ENCODE measurements at places on chromosomes 5 and 9. TPM values are rescaled to one million over a fixed set of nuclear protein-coding genes. Genes with fewer than 3 reads are reported as not detected.

SUSD3 gene
- polyA plus RNA-seq = 0.49 TPM

PPP1R26 gene
- polyA plus RNA-seq = 20.1 TPM

DNA sequence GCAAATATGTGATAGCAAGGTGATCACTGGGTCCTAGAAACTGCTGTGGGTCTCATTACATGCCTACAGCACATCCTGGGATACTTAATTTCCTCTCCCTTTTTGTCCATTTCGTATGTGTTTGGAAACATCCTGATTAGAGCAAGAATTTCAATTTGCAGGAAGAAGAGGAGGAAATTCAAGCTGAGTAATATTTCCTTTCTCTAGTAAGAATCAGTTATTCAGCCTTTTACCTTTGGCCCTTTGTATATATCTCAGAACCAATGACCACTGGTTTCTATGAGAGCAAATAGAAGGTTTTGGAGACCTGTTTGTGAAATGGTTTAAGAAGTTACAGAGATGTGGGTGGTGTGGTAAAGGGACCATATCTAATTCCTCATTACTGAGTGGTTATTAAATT, 171.6 kb downstream of the RMI1 start:
- H3K27me3 ChIP-seq = no peaks in the 10 kb centered on the region
- H3K36me3 ChIP-seq = no peaks in the 10 kb centered on the region
- no peak overlapping the region for H3K27ac ChIP-seq

DNA sequence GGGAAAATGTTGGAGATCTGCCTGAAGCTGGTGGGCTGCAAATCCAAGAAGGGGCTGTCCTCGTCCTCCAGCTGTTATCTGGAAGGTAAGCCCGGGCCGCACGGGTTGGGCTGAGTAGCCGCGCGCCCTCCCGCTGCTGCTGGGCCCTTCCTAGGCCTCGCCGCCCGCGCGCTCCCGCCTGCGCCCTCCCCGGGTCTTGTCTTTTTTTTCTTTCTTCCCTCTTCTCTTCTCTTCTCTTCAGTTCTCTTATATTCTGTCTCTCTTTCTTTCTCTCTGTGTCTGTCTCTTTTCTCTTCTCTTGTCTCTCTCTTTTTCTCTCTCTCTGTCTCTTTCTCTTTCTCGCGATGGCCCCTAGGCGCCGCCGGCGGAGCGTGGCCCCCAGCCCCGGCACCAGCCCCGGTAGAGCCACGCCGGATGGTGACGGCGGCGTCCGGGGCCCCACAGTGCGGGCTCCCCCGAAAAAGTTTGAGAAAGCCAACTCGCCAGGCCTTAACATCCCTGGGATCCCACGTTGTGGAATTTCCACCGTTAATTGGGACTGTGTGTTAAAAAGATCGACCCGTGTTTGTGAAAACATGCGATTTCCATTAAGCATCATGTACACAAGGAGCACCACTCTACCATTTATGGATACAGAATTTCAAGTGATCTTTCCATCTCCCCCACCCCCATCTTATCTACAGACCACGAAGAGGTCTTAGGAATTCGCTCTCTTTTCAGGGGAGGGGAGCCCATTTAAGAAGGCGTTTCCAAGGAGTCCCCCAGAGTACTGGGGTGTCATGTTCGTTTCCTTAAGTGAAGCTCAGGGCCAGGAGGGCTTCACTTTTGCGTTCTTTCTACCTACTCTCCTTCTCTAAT, 616 bp downstream of the ABL1 start:
- peaks cover 42% of the 10 kb centered on the region for H3K4me1 ChIP-seq
- peak overlapping the region; percentile 85 for H3K27ac ChIP-seq
- DNase-seq = peak; percentile 78
- H3K4me3 ChIP-seq = peak overlapping the region; percentile 77
- H3K36me3 ChIP-seq = peaks cover 12% of the 10 kb centered on the region
- H3K27me3 ChIP-seq = no peaks in the 10 kb centered on the region

GRCh38 chr5:133444711-133445110, 167.6 kb downstream of the FSTL4 start:
- no peaks in the 10 kb centered on the region for H3K36me3 ChIP-seq
- H3K4me3 ChIP-seq = no peak overlapping the region
- peaks cover 5% of the 10 kb centered on the region for H3K4me1 ChIP-seq
- DNase-seq = no peak
- H3K27ac ChIP-seq = no peak overlapping the region

DNA sequence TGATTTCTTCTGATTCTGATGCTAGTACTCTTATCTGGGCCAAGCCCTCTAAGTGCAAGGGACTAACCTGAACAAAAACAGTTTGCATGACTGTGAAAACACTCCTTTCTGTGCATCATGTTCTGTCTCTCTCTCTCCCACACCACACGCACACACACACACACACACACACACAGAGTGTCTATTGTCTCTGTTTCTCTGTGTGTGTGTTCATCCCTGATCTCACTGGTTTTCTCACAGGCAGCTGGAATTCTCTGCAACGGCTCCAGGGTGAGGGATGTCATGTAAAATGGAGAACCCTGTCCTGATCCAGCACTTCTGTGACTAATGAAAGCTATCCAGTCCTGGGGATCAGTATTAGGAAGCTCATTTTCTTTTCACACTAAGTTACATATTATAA, 453.1 kb upstream of the RGMB start:
- no peaks in the 10 kb centered on the region for H3K36me3 ChIP-seq
- peaks cover 3% of the 10 kb centered on the region for H3K4me1 ChIP-seq
- H3K27ac ChIP-seq = no peak overlapping the region

GRCh38 chr5:174533751-174534241, 190.6 kb upstream of the MSX2 start:
- peaks cover 17% of the 10 kb centered on the region for H3K4me1 ChIP-seq
- no peaks in the 10 kb centered on the region for H3K36me3 ChIP-seq
- H3K27ac ChIP-seq = peak overlapping the region; percentile 78
- H3K27me3 ChIP-seq = no peaks in the 10 kb centered on the region
- DNase-seq = no peak

DNA sequence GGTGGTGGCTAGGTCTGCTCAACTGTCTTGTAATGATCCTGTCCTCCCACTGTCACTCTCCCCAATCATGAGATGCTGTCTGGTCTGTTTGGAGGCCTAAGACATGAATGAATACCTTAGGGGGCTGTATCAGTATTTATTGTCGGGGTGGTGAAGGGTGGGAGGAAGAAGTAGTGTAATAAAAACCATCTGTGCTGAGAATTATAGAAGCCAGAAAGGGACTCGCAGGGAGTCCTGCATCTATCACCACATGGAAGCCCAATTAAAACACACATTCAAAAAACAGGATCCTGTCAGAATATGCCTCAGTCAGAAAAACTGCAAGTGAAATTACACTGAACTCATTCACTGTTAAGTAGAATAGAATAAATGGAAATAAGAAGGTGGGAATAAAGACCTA, 1134.3 kb upstream of the C9orf72 start:
- no peak overlapping the region for H3K27ac ChIP-seq
- H3K4me1 ChIP-seq = peaks cover 5% of the 10 kb centered on the region
- no peaks in the 10 kb centered on the region for H3K36me3 ChIP-seq
- H3K27me3 ChIP-seq = no peaks in the 10 kb centered on the region
- H3K4me3 ChIP-seq = no peak overlapping the region
- DNase-seq = no peak

LECT2 gene
- polyA plus RNA-seq = 0.60 TPM

DNA sequence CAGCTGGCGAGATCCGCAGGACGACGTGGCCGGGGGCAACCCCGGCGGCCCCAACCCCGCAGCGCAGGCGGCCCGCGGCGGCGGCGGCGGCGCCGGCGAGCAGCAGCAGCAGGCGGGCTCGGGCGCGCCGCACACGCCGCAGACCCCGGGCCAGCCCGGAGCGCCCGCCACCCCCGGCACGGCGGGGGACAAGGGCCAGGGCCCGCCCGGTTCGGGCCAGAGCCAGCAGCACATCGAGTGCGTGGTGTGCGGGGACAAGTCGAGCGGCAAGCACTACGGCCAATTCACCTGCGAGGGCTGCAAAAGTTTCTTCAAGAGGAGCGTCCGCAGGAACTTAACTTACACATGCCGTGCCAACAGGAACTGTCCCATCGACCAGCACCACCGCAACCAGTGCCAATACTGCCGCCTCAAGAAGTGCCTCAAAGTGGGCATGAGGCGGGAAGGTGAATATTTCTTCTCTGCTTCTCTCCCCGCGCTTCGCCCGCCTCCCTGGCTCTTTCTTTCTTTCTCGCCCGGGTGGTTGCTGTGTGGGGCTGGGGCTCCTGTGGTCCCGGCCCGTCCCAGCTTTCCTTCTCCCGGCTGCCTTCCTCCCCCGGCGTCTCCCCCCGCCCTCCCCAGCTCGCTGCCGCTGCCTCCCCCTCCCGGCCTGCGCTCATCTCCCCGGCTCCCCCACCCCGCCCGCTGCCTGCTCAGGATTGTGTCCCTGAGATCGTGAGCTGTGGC, 2.2 kb downstream of the NR2F1 start:
- H3K4me3 ChIP-seq = peak overlapping the region; percentile 87
- peak overlapping the region; percentile 51 for H3K27ac ChIP-seq
- peaks cover 3% of the 10 kb centered on the region for H3K36me3 ChIP-seq
- peak; percentile 77 for DNase-seq

DNA sequence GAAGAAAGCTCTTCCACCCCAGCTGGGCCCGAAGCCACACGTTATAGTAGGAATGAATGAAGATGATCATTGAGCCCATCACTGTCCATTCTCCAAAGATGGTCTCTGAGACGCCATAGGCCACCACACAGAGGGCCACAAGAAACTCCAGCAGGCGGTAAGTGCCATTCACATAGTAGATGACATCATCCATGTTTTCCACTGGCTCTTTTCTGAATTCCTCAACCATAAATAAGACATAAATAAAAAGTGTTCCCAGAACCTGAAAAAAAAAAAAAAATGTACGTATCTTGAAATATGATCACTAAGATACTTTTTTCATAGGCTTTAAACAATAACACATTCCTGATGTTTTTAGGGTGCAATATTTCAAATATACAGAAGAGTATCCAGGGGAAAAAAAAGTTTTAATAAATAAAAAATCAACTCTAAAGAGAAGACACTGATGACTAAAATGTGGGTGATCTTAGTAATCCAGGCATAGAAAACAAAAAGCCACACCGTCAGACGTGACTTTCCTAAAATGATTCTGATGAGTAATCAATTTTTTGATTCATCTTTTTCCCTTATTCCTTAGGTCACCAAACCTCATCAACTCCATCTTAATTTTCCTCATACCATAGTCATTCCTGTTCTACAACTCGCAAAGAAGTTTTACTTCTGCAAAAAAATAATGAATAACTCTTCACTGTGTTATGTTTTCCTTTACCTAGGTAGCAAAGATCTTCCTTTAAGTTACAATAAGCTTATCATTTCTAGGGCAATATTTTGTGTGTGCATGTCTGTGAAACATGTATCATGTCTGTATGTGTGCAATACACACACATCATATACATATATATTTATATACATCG, 47.8 kb downstream of the RNF145 start:
- no peaks in the 10 kb centered on the region for H3K27me3 ChIP-seq
- DNase-seq = no peak
- H3K4me3 ChIP-seq = no peak overlapping the region
- H3K4me1 ChIP-seq = peaks cover 18% of the 10 kb centered on the region

AQP7 gene
- 0.05 TPM for polyA plus RNA-seq

GRCh38 chr5:16961131-16961530, 25.0 kb upstream of the MYO10 start:
- no peak overlapping the region for H3K4me3 ChIP-seq
- H3K27me3 ChIP-seq = no peaks in the 10 kb centered on the region
- no peak for DNase-seq
